Mesothelial cell of epicardium (in vitro differentiated cells): ENCODE measurements at places on chromosomes 6 and 20. TPM values are rescaled to one million over a fixed set of nuclear protein-coding genes. Genes with fewer than 3 reads are reported as not detected.
A peak's percentile ranks its signal among the peaks of the same experiment; 100 is the strongest.

DNA sequence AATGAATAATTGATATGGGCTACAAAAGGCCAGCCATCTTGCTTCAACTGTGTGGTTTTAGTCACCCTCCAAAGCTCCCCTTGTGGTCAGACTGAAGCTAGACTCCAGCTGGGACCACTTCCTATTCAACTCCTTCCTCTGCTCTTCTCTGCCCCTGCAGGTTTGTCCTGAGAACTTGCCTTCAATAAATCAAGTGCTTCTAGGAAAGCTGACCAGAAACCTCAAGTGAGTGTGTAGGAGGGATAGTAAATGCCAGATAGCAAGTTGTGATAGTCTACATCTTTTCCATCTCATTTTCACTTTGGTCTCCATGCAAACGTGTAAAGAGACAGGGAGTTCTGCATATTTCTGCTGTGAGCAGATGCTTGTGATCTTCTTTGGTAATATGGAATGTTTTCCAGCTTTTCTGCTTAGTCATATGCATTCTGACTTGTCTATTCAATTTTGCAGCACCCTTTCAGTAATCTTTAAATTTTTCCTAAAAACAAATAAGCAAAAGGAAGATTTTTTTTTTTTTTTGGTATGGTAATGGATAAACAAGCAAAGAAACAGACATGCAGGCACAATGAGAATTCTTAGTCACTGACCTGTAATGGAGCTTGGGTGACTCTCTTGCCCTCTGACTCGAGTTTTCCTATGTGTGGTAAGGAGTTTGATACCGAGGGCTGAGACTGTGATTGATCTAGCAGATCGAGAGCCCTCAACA is 201.3 kb upstream of the BTBD3 start:
- no peak for DNase-seq

GRCh38 chr6:130394246-130394645 is 28.4 kb downstream of the TMEM200A start:
- DNase-seq, result no peak

GRCh38 chr20:59632541-59633113 is 28.3 kb downstream of the PHACTR3 start:
- no peak for DNase-seq

DNA sequence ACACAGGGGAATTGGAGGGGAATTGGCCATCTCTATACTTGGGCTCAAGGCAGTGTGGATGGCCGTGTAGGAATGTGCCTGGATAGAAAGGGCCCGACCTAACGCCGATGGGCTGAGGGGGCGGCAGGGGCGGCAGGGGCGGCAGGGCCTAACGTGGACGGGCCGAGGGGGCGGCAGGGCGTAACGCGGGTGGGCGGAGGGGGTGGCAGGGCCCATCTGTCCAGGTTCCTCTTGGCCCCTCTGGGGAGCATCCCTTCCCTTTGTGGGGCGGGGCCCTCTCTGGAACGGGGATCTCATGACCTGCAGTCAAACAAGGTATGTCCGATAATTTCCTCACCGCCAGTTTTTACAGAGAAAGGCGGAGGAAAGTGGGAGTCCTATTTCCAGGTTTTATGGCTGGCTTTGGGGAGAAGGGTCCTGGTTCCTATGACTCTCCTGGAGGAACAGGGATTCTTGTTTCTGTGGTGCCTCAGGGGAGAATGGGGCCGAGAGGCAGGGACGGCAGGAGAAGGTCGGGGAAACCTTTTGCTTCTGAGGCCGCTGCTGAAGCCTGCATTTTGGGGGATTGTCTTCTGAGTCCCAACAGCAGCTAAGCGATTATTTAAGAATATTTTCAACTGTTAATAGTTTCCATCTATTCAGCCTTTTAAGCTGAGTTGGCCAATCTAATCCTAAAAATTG is 100.8 kb upstream of the FRMD1 start:
- peak; percentile 22 for DNase-seq

GRCh38 chr6:38016824-38017223 is 197.3 kb downstream of the ZFAND3 start:
- no peak for DNase-seq

GRCh38 chr6:46327779-46328178 is 157.0 kb upstream of the ENPP5 start:
- no peak for DNase-seq

GRCh38 chr6:137165375-137166246 is 7.8 kb downstream of the IL22RA2 start:
- DNase-seq, result no peak

GRCh38 chr6:14703586-14703985 is 542.3 kb upstream of the JARID2 start:
- no peak for DNase-seq

DNA sequence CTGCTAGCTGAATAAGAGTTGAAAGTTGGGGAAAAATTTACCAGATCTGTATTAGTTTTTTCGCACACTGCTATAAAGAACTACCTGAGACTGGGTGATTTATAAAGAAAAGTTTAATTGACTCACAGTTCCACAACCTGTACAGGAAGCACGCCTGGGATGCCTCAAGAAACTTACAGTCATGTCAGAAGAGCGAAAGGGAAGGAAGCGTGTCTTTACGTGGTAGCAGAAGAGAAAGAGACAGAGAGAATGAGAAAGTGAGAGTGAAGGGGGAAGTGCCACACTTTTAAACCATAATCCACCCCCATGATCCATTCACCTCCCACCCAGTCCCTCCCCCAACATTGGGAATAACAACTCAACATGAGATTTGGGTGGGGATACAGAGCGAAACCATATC is 79.6 kb downstream of the KHDC1L start:
- no peak for DNase-seq

- DNase-seq, result no peak
Measured at GRCh38 chr6:38943964-38944363, 104.6 kb upstream of the GLP1R start.

DNA sequence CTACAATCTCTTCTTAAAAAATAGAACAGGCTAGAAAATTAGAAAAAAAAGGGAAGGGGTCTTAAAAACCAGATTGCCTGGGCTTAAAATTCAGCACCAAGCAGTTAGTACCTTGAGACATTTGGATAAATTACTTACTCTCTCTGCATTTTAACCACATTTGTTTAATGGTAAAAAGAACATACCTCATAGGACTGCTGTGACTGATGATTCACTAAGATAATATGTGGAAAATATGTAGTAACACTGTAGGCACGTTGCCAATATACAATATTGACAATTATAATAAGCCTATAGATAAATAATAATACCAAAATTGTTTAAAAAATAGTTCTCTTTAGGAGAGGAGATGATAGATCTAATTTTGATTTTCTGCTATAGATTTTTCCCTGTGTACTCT is 750.4 kb downstream of the TENT5A start:
- no peak for DNase-seq

DNA sequence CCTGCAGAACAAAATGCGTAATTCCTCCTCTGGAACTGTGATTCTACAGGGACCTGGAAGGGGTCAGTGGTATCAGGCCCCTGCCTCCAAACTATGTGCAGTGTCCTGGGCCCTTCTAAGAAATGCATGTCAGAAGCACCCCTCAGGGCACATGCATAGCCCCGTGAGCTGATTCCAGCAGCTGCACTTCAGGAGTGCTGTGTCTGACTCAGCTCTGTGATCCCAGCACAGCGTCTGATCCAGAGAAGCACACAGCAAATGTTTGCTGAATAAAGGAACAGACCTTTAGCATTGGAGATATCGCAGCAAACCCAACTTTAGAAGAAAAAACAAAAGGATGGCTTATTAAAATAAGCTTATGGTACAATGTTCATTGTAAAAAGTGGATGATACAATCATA is 15.8 kb upstream of the MAFB start:
- no peak for DNase-seq

OPRM1 gene
- not detected in 3 replicates for total RNA-seq

POPDC3 gene
- total RNA-seq, result 10.1 to 11.1 TPM (median 10.4 TPM) in 3 replicates
